AML-193 (cell line): ENCODE measurements at places on chromosomes 2 and 18.

GRCh38 chr2:50641633-50642032 is 390.3 kb downstream of the NRXN1 start:
- DNase-seq = no peak

DNA sequence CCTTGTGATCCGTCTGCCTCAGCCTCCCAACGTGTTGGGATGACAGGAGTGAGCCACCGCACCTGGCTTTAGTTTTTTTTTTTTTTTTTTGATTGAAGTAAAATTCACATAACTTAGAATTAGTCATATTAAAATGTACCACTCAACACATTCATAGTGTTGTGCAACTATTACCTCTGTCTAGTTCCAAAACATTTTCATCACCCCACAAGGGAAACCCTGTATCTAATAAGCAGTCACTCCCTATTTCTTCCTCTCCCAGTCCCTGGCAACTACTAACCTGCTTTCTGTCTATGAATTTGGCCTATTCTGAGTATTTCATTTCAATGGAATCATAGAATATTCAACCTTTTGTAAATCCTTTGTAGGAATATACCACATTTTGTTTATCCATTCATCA is 123.9 kb upstream of the FAM117B start:
- no peak for DNase-seq

DNA sequence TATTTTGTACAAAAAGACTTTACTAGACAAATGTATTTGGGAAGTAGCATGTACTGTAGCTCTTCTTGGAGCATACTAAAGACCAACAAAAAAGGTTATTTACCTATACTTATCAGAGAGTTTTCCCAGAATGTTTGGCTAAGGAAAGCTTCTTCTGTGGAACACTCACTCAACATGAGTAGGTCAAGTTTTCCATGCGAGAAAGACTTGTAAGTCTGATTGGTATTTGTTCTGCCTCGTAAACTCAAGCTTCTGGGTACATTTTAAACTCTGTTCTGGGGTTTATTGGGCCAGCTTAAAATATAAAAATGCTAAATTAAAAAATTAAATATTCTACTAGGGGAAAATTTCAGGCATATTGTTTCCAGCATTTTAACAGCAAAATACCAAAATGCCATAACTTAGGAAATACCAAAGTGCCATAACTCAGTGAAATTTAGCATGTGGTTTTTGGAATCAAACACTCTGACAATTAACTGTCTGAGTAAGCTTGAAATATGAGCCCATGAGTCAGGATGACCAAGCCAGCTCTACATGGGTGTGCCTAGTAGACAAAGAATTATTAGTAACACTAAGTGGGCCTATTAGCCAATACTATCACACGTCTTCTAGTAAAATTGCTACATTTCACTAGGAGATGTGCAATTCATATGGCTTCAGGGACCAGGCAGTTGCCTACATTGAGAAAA is 47.3 kb upstream of the SERPINE2 start:
- no peak for DNase-seq

DNA sequence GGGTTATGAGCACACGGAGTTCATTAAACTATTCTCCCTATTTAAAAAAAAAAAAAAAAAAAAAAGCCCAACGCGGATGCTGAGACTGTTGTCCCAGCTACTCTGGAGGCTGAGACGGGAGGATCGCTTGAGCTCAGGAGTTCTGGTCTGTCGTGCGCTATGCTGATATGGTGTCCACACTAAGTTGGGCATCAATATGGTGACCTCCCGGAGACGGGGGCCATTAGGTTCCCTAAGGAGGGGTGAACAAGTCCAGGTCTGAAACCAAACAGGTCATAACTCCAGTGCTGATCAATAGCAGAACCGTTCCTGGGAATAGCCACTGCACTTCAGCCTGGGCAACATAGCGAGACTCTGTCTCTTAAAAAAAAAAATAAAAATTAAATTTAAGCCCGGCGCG is 12.9 kb upstream of the ANKRD53 start:
- no peak for DNase-seq

GRCh38 chr2:218743068-218743467 is 32.4 kb downstream of the TTLL4 start:
- DNase-seq = no peak

DNA sequence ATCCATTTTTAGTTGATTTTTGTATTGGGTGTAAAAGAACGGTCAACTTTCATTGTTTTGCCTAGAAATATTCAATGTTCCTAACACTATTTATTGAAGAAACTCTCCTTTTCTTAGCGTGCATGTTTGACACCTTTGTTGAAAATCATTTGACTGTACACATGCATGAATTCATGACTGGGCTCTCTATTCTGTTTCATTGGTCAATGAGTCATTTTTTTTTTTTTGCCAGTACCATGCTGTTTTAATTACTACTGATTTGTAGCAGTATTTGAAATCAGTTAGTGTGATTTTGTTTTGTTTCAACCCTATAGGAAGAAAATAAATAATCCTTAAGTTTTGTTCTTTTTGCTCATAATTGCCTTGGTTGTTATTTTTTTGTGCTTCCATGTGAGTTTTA is 828.7 kb downstream of the SUCLG1 start:
- no peak for DNase-seq

DNA sequence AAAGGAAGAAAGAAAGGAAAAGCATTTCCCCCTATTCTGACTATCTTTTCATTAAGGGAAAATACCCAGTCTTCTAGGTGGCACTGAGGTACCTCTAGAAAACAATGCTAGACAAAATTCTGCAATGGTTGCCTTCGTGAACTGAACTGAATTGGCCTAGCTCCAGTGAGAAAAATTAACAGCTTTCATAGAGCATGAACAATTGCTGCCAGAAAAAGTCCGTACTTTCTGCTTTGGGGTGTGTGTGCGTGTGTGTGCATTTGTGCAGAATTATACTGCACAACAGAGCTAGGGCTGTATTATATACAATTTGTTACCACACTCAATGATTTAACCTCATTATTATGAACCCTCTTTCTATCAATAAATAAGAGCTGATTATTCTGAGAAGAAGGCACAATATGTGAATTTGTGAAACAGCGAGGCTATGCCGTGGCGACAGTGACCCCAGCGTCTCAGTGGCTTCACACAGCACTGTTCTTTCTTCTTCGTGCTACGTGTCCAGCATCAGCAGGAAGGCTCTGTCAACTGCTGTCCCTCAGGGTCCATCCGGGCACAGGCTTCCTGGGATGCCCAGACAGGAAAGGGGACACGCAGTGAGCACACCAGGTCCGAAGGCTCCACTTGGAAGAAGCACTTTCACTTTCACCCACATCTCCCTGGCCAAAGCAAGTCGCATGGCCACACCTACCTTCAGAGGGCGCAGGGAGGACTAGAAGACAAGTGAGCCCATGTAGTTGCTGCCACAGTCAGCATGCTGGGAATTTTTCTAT is 47.5 kb downstream of the PTGR3 start:
- DNase-seq = peak; percentile 81

- DNase-seq = peak; percentile 22
Observed at GRCh38 chr2:39119732-39120520, 925 bp downstream of the SOS1 start.

- DNase-seq = no peak
Observed at GRCh38 chr2:99903981-99904380, 238.4 kb downstream of the AFF3 start.
